Renal cortex interstitium (tissue), 15 donors: ENCODE measurements at places on chromosomes 7 and 10. TPM values are rescaled to one million over a fixed set of nuclear protein-coding genes. Genes with fewer than 3 reads are reported as not detected.
A peak's percentile ranks its signal among the peaks of the same experiment; 100 is the strongest.

DNA sequence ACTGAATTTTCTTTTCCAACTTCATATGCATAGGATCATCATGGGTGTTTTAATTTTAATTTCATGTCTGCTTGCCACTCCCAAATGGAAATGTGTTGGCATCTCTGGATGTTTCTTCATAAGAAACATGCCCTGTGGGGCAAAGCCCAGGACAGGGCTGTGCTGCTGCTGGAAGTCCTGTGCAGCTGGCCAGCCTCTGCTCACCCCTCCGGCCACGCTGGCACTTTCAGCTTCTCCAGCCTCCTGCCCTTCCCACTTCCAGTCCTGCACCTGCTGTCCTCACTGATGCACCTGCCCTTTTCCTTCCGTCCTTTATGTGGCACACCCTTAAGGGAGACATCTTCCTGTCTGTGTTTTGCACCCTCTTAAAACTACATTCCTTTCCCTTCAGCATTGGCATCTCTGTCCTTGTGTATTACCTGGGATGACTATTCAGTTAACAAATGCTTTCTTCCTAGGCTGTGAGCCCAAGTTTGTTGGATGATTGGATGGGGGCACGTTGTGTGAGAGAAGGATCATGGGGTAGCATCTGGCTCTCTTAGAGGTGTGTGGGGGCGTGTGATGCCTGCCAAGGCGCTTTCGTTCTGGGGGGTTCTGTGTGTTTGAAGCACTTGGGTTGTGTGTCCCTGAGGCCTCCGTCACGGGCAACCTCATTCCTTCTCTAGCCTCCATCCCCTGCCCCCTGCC, 56.8 kb downstream of the TCF7L2 start:
- DNase-seq: no peak

DNA sequence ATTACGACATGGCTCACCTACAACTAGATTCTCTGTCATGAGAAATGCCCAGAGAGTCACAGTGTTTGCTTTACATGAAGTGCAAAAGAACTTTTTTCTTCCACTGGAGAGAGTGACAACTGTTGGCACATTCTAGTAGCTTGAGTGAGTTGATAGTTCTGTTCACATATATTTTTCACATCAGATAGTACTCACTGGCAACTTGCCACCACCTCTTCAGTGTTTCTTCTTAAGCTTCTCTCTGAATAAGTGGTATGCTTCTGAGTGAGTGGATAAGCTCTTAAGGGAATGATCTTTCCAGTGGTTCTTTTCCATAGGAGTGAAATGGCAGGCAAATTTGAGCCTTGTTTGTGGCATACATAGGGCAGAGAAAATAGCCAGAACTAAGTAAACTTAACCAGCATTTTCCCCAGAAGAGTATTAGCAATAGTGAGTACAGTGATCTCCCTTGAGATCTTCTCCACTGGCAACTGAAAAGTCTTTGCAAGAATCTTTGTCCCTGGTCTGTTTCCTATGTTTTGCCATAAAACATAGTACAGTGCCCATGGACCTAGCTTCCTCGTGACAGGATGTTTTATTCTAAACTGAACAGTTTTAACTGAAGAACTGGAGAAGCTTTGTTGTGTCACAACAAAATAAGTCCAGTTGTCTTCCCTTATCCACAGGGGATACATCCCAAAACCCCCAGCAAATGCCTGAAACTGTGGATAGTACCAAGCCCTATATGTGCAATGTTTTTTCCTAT, 125.4 kb upstream of the CDK13 start:
- DNase-seq: no peak

GRCh38 chr7:50393547-50394252, 56.5 kb downstream of the FIGNL1 start:
- DNase-seq: no peak

- DNase-seq: no peak
Observed at GRCh38 chr10:6543431-6544005, 36.6 kb downstream of the PRKCQ start.

DNA sequence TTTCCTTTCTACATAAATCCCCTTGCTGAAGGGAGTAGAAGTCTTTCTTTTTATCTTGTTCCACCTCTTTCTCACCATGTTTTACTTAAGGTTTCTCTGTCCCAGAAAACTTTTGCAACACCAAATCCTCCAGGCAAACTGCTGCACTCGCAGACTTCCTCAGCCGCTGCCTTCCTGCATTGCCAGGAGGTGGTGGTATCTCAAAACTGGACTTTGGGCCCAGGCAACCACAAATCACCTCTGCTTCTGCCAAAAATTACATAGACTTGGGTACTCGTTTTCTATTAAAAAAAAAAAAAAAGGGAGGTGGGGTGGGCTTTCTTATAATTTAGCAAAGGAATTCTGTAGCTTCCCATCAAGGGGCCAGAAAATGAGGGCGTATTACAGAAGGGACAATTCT, 14.7 kb downstream of the INA start:
- DNase-seq: no peak

GRCh38 chr10:57657164-57657765, 610.4 kb downstream of the IPMK start:
- DNase-seq: peak; percentile 15

DNA sequence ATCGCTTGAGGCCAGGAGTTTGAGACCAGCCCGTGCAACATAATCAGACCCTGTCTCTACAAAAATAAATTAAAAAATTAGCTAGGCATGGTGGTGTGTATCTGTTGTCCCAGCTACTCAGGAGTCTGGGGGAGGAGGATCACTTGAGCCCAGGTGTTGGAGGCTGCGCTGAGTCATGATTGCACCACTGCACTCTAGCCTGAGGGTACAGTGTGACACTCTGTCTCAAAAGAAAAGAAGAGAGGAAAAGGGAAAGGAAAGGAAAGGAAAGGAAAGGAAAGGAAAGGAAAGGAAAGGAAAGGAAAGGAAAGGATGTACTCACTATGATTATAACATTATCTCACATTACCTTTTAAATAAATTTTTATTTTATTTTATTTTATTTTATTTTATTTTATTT, 56.5 kb upstream of the MPP7 start:
- DNase-seq: no peak

DNA sequence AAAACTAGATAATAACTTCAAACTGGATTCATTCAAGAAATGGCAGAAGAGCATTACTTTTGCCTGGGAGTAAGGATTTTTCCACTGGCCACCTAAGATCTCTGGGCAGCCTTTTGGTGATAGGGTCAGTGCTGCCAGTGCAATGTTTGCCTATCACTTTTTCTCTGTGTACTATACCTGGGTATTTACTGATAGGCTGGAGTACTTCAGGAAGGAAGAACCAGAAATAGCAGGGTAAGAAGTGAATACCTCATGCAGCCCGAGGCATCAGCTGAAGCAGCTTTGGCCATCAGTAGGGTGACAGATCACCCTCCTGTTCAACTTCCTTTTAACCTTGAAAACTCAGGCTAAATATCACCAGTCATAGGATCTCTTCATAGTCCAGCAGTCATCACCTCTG, 5.5 kb upstream of the PAPSS2 start:
- DNase-seq: no peak

DNA sequence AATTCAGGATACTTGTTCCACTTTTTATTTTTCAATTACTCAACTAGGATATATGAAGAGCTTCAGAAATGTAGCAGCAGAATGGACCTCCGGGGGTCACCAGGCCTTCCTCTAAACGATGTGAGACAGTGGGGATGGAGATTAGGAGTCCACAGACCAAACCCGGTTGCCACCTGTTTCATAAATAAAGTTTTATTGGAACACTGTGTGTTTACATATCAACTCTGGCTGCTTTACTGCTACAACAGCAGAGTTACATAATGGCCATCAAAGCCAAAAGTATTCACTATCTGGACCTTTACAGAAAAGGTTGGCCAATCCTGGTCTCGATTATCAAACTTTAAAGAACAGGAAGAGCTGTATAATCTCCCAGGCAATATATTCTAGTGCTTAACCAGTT, 30.8 kb downstream of the RAPGEF5 start:
- DNase-seq: no peak

DNA sequence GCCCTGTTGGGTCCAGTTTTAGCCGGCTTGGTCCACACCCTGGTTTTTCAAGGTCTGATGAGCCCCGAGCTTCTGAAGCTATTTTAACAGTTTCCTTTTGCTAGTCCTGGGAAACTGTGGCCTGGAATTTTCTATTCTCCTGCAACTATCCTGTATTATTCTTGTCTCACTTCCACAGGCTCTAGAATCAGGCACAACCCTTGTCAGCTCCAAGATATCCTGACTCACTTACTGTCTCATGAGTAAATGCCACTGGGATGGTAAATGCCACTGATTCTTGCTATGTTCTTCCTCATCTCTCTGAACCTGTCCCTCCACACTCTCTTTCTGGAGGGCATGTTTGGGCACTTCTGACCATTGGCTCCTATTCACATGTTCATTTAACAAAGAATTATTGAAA, 611.5 kb upstream of the IGFBP3 start:
- DNase-seq: no peak

- DNase-seq: no peak
Observed at GRCh38 chr7:29629507-29629906, 65.9 kb downstream of the PRR15 start.

- no peak for DNase-seq
Observed at GRCh38 chr10:70677620-70678249, 5.4 kb downstream of the ADAMTS14 start.

- no peak for DNase-seq
Observed at GRCh38 chr10:3480281-3480989, 304.6 kb downstream of the KLF6 start.

GRCh38 chr10:122072491-122072890, 83.5 kb downstream of the TACC2 start:
- no peak for DNase-seq

OR2A1 gene
- polyA plus RNA-seq: 0.42 TPM

TPST1 gene
- polyA plus RNA-seq: 43.6 TPM

SH2B2 gene
- polyA plus RNA-seq: 4.2 TPM
